Camera-type eye (tissue), 1 donor: ENCODE measurements at places on chromosomes 6 and 20. TPM values are rescaled to one million over a fixed set of nuclear protein-coding genes. Genes with fewer than 3 reads are reported as not detected.

ADGRF5 gene
- 28.0 TPM for total RNA-seq

TBXT gene
- total RNA-seq: not detected

CGA gene
- total RNA-seq: not detected

SYNJ2 gene
- total RNA-seq: 9.3 TPM

CDYL gene
- total RNA-seq: 39.9 TPM

ENPP1 gene
- 10.3 TPM for total RNA-seq

LPIN3 gene
- 5.7 TPM for total RNA-seq
